Left forelimb (tissue), 1 donor: ENCODE measurements at places on chromosomes 1 and 21.

- DNase-seq = no peak
These were observed 121.1 kb downstream of the LACTBL1 start for GRCh38 chr1:22851517-22851916.

DNA sequence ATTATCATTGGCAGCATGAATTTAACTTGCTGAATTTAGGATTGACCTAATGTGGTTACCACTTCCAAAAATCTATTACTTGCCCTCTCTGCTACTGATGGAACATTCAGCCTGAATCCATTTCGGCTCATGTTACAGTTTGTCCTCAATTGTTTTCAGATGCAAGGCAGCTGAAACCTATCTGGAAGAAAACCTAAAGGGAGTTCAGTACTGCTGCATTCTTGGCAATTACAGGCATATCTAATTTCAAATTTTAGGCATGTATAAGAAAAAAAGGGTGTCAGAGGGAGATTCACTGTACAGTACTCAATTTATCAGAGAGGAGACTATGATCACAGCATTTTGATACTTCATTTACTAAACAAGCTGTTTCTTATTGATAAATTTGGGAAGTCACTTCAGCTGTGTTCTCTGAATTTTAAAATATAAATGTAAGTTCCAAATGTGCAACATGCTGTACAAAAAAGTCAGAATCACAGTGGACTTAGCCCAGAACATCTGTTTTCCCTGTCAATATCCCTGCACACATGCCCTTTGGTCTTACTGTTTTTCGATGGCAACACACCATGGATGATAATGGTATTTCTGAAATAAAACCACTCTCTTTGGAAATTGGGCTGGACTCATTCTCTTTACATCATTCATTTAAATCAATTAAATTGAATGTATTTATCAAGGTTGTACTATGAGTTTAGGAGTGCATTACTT lies 651.6 kb upstream of the ADGRL4 start:
- no peak for DNase-seq

DNA sequence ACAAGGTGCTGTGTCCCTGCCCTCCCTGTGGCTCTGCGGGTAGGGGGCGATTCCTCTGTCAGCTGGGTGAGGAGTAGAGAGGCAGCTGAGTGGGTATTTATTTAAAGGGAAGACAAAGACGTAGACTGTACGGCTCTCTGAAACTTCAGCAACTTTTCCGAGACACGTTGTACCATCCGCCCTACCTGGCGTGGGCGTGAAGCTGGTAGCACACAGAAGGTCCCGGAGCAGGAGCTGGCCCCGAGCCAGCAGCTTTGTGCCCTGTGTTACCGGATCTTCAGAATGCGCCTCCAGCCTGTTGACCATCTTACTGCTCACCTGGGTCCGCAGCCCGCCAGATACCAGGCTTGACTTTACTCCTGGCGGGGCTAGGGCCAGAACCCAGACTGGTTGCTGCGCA lies 34.9 kb downstream of the PRKCZ start:
- DNase-seq = no peak

DNA sequence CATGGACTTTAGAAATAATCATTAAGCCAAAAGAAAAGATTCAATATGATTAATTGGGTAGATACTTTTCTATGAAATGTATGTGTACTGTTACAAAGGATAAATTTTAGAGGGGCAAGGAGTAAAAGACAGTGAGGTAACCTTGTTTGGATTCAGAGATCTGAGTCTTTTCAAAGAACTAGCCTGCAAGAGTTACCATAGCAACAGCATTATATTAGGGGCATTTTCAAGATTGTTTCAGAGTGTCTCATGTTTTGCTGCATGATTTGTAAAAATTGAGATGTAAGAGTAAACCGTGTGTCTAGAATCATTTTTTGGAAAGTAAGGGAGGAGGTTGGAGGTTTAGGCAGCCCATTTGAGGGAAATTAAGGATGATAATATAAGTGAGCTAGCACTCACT lies 70.6 kb upstream of the KIAA1614 start:
- no peak for DNase-seq

DNA sequence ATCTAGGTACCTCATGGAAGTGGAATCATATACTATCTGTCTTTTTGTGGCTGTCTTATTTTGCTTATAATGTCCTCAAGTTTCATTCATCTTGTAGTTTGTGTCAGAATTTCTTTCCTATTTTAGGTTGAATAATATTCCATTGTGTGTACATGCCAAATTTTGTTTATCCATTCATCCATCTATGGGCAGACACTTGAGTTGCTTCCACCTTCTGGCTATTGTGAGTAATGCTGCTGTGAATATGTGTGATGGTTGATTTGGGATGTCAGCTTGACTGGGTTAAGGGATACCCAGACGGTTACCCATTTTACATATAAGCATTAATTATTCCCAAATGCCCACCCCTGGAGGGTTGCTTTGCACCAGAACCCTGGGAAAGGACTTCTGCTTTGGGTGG lies 477.5 kb downstream of the PTPRU start:
- no peak for DNase-seq

- DNase-seq = no peak
These were observed at the start of gene MASP2 for GRCh38 chr1:11046625-11047365. MASP2 (minus strand) TSS chr1:11047239; CDS start chr1:11047207, 32 bp downstream.

DNA sequence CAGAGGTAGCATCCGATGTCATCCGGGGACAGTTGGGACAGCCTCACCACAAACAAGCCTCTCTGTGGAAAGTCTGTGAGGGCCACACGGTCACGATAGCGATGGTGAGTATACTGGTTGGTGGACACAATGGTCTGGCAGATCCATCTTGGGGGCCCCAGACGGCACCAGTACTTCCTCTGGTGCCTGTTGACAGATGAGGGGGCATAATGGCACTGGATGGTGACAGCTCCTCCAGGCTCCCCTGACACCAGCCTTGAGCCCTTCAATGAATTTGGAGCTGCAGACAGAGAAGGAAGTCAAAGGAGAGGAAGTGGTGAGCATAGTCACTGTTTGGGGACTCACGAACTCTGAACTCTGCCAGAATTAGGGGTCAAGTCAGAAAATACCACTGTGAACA lies 8.0 kb downstream of the FCAMR start:
- no peak for DNase-seq

GRCh38 chr21:37259426-37259825 lies 7.7 kb downstream of the VPS26C start:
- DNase-seq = no peak

DNA sequence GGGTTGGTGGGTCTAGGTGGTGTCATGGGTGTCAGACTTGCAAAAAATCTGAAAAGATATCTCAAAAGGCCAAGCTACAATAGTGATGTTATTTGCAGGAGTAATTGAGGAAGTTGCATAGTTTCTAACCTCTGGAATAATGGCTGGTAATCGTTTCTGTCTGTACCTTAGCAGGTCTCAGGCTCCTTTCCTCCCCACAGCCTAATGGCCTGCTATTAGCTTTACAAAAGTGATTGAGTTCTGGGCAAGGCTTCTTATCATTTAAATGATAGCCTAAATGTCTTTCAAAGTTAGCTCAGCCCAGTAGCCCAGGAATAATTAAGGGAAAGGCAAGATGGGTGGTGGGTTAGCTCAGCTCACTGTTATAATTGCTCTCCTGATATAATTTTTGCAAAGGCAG lies 37.7 kb upstream of the IGSF5 start:
- DNase-seq = no peak

- DNase-seq = no peak
These were observed 238.4 kb downstream of the PLA2G4A start for GRCh38 chr1:187067160-187067559.

DNA sequence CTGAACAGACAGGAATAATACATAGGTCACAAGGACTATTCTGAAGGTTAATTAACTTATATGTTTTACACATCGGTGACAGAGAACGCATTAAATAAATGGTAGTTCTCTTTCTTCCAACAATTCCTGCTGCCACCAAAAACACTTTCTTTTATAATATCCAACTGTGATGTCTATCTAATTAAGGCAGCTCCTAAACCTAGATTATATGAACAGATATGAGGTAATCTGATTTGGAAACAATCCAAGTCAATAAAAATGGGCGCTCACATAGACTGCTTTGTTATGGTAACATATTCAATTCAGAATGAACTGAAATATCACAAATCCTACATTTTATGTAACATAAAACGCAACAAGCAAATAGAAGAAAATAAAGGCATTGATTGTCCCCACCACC lies 16.0 kb downstream of the CYYR1 start:
- DNase-seq = no peak

DNA sequence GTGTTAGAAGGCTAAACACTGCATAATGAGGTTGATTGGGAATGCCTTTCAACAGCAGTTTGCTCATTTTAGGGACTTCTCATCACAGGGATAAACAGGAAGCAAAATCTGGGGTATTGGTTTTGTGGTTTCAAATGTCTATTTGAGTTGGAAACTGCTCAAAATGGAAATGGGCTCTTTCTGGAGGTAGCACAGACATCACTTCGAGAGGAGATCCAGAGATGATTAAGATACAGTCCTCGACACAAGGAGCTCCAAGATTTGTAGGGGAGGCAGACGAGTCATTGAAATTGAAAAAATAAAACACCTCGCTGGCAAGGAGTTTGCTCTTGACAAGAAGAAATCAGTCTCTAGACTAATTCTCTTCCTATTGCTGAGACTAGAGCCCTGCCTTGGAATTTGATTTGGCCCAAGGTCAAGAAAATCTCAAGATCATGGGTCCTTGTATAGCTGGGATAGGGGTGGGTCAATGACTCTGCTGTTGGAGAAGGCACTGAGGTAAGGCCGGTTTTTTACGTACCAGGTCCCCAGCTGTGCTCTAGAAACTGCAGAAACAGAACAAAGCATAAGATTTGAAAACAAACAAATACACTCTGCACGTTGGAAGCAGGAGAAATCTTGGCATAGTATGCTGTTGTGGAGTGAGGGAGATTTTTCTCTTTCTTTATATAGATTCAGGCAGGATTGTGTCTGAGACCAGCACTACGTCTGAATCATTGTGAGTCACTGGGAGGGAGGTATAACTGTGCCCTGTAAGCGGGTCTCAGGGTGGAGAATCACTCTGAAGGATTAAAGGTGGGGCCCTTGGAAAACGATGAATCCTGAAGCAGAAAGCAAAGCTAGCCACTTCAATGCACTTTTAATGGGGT lies 17.7 kb upstream of the KLHDC8A start:
- DNase-seq = no peak

DNA sequence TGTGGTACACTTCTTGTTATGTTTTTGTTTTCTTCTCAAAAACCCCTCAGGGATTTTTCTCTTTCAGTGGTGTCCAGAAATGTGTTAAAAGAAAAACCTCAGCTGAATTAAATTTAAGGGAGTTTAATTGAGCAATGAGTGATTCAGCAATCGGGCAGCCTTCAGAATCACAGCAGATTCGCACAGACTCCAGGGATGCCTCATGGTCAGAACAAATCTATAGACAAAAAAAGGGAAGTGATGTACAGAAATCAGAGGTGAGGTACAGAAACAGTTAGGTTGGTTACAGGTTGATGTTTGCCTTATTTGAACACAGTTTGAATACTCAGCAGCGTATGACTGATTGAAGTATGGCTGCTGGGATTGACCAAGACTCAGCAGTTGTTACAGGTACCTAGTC lies 86.2 kb downstream of the TLR5 start:
- no peak for DNase-seq

- DNase-seq = no peak
These were observed 49.7 kb upstream of the SLC2A1 start for GRCh38 chr1:43008115-43009060.

DNA sequence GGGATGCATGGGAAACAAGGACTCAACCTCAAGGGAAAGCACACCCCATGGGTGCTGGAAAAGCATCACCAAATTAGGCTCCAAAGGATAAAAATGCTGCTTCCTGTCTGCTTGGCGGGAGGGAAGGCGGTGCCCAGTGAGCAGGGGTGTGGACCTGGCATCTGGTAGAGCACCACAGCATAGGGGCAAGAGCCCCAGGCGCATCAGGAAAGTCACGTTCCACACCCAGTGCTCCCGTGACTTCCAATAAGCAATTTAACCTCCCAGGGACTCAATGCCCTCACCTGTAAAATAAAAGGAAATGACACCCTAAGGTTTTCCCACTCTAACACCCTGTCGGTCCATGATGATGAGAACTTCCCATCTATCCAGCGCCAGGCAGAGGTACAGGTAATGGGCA lies 206.0 kb downstream of the SETD4 start:
- DNase-seq = no peak

- DNase-seq = no peak
These were observed 58.4 kb upstream of the VCAM1 start for GRCh38 chr1:100661176-100661575.

- DNase-seq = no peak
These were observed 2.3 kb upstream of the MRPS15 start for GRCh38 chr1:36466370-36467026.

GRCh38 chr1:202348509-202349205 lies at the start of gene PPP1R12B:
PPP1R12B (plus strand) TSS chr1:202348699; CDS start chr1:202348852, 153 bp downstream.
- peak; percentile 97 for DNase-seq

DNA sequence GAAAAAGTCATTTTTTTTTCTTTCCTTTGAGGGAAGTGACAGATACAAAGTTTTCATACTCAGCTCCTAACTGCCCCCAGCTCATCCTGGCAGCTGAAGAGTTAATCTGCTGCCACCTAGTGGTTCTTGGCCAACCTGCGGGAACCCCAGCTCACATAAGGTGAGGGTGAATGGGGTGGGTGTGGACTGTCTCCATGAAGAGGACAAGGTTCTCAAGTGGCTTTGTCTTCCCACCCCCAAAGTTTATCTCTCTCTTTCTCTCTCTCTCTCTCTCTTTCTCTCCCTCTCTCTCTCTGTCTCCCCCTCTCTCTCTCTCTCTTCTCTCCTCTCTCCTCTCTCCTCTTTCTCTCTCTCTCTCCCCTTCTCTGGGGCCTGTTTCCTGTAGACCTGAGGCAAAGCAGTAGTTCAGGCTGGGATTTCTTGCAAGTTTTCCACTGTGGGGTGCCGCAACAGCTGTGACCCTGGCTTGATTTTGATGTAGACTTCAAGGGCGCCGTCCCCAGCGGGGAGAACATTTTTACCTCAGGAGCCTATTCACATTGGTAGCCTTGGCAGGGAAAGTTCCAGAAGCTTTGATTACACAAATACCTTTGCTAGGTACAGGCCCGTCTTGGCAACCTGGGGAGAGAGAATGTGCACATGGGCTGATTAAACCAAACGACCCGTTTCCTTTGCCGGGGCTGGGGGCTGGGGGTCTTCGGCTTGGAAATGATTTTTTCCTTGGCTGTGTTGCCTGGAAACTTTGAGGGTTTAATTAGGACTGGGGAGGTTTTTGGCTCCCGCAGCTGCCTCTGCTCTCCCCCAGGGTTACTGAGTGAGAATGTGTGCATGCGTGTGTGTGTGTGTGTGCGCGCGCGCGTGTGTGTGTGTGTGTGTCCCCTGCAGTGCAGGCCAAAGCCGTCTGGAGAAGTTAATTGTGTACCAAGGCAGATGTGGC lies 135.9 kb downstream of the TM2D1 start:
- DNase-seq = peak; percentile 71

- no peak for DNase-seq
These were observed 2.1 kb downstream of the PLD5 start for GRCh38 chr1:242522304-242522945.
